Tibial nerve (tissue), 4 donors: ENCODE measurements at places on chromosomes 7 and 10.

GRCh38 chr7:35256256-35257175 is 2.6 kb upstream of the TBX20 start:
- DNase-seq: no peak

- DNase-seq: no peak
Measured at GRCh38 chr7:13115855-13116254, 428.4 kb downstream of the ARL4A start.

DNA sequence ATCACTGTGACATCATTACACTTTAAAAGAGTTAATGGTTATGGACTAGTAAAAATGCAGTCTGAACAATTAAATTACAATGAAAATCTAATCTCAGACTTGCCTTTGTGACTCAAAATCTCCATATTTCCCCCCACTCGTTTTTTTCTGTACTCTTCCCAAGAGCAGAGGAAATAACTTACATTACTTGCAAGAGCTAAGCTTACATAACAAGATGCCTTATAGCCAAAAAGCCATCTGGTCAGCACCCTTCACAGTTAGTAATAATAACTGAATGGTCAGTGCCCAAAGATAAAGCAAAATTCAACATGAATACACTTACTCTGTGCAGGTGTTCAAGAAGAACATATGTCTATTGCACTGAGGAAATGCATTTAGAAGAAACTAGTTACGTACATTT is 1381.5 kb upstream of the CELF2 start:
- no peak for DNase-seq

GRCh38 chr10:122854648-122855047 is 9.0 kb upstream of the CUZD1 start:
- DNase-seq: no peak

- DNase-seq: no peak
Measured at GRCh38 chr7:149109969-149110368, 16.2 kb downstream of the ZNF425 start.

- no peak for DNase-seq
Measured at GRCh38 chr7:141369422-141369821, 181.8 kb upstream of the AGK start.

DNA sequence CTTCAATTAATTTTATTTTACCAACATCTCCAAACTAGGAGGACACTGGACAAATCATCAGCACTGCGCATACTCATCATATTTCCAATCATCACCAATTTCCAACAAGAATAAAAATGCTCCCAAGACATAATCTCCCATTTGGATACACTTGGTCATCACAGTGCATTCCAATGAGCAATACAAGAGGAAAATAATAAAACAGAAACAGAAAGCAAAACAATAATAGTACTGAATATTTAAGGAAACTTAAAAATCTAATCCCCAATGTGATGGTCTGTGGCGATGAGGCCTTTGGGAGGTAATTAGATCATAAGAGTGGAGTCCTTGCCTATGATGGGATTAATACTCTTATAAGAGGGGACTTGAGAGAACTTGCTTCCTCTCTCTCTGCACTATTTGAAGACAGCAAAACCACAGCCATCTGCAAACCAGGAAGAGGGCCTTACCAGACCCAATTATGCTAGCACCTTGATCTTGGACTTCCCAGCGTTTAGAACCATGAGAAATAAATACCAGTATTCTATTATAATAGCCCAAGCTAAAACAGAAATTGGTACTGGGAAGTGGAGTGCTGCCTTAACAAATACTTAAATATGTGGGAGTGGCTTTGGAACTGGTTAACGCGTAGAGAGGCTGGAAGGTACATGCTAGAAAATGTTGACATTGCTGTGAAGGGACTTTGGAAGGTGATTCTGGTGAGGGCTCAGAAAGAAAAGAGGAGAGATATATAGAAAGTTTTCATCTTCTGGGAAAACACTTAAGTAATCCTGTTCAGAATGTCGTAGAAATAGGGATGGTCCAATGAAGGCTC is 91.5 kb downstream of the JAZF1 start:
- DNase-seq: no peak

- DNase-seq: no peak
Measured at GRCh38 chr10:97159646-97160305, 26.0 kb downstream of the SLIT1 start.

- no peak for DNase-seq
Measured at GRCh38 chr10:90437452-90437851, 420.4 kb downstream of the HTR7 start.

DNA sequence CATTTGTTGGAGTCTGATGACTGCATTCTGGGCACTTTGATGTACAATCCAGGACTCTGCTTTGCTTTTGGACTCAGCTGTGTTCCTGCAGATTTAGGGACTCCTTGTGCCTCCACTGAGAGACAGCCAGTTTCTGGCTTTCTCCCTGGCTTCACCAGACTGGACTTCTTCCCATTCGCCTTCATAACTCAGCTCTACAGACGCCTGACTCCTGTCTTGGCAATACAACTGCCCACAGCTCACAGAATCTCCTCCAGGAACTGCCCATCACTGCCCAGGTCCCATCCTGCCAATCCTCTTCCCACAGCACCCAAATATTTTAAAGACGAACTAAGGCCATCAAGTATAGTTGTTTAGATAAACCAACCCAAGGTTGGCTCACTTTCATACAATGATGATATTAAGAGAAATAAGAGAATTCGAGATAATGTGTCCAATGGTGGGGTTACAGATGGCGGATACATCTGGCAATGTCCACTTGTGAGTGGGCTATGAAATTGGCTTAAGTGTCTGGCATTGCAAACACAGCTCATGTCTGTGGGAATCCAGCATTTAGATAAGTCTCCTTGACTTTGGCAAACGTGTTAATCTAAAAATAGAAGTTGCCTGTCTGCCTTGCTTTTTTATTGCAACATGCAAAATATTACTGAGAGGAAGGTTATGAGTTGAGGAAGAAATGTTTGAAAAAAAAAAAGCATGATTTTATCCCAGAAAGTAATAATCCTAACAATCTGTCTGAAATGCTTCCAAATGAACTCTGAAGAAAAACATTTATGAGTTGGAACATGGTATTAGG is 95.1 kb downstream of the ITGA8 start:
- DNase-seq: no peak
